ENCODE measurements at places on chromosomes 12 and 14.
A peak's percentile ranks its signal among the peaks of the same experiment; 100 is the strongest.

- DNase-seq: no peak
Measured at GRCh38 chr14:76887191-76887590, 61.0 kb downstream of the LRRC74A start.

DNA sequence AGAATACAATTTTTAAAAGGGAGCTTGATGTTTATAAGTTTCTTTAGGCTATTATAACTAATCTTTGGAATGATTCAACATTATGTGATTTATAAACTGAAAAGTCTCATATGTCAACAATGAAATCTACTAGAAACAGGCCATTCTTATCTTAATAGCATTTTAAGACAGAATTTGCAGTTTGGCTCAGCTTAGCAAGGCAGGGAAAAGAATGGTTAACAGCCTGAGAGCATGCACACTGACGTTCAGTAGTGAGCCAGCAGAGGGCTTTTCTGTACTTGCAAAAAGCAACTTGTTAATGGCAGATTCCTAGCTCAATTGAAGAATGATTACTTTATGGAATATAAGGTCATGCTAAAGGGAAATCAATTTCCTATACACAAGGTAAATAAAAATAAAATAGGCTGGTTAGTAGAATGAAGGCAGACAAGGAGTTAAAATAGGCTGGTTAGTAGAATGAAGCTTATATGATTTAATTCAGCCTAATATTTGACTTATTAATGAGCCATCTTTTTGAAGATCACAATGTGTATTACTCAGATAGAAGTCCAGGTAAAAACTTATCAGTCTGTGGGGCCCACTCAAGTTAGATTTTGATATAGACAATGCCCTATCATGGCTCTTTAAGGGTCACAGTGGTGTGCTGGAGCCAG, 95.9 kb downstream of the OTOGL start:
- DNase-seq: peak; percentile 14

DNA sequence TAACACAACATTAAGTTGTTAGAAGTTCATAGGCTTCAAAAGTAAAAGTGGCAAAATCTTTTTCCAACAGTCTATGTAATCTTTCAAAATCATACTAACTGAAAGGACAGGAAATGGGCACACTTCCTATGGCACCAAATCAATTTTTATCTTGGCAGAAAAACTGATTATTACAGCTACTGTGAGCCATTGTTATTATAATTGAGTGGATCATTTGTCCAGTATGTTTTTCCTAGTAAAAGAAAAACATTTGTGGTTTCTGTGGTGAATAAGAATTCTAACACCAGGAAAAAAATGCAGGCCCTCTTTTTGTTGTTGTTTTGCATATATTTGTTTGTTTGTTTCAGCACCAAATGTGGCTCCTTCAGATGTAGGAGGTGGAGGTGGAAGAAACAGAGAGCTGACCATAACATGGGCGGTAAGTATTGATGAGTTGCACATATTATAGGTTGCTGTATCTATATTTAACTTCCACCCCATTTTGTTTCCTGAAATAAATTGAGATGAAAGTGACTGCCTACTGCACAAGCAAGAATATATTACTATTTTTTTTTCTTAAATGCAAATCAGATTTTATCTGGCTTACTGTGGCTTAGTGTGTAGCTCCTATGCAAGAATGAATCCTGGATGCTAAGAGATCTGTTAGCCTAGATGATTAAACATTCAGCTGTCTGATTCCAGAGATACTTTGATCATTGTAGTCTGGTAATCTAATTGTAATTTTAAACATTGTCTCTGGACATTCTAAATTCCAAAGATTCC, 174.1 kb upstream of the PDZRN4 start:
- no peak for DNase-seq

GRCh38 chr12:52838609-52839435, 4.7 kb upstream of the KRT79 start:
- no peak for DNase-seq

DNA sequence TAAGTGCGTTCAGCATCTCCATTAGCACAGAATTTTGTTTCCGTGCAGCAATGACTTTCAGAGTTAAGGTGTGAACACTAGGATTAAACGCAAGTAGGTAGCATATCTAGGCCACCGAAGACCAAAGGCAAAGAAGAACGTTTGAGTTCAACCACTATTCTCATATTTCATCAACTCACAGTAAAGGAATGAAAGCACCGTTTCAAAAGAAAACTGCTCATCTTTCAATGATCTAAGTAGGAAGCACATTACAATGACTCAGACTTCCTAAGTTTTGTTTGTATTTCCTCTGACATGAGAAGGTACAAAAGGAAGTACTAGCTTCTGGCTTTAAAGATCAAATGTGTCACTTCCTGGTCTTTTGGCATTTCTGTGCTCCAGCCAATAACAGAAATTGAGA, 57.6 kb downstream of the ACADS start:
- DNase-seq: no peak

DNA sequence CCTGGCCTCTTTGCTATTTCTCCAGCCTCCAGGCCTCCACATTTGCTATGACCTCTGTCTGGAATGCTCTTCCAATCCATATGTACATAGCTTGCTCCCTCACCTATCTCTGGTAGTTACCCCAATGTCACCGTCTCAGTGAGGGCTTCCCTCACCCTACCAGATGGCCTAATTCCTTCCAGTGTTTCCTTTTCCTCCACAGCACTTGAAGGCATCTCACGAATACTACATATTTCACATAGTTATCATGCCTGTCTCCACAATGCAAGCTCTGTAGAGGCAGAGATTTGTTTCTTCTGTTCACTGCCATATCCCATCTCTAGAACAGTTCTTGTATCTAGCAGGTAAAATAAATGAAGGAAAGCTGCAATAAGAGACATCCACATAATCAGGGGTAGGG, 21.3 kb upstream of the HSP90B1 start:
- DNase-seq: no peak

GRCh38 chr14:96519970-96520369, 17.8 kb downstream of the PAPOLA start:
- DNase-seq: no peak

- DNase-seq: no peak
Measured at GRCh38 chr12:112350593-112351592, 31.3 kb downstream of the HECTD4 start.

GRCh38 chr14:69625299-69626131, 14.1 kb downstream of the SUSD6 start:
- DNase-seq: peak; percentile 72

DNA sequence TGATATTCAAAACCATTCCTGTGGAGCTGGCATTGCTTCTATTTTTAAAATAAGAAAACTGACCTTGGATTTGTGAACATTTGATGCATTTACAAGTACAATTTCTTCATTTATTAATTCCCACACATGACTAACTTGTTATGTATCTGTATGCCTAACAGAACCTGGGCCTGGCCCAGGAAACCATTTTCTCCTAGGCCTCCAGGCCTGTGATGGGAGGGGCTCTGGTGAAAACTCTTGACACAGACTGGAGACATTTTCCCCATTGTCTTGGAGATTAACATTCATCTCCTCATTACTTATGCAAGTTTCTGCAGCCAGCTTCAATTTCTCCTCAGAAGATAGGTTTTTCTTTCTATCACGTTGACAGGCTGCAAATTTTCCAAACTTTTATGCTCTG, 42.0 kb downstream of the GLIPR1L2 start:
- no peak for DNase-seq

DNA sequence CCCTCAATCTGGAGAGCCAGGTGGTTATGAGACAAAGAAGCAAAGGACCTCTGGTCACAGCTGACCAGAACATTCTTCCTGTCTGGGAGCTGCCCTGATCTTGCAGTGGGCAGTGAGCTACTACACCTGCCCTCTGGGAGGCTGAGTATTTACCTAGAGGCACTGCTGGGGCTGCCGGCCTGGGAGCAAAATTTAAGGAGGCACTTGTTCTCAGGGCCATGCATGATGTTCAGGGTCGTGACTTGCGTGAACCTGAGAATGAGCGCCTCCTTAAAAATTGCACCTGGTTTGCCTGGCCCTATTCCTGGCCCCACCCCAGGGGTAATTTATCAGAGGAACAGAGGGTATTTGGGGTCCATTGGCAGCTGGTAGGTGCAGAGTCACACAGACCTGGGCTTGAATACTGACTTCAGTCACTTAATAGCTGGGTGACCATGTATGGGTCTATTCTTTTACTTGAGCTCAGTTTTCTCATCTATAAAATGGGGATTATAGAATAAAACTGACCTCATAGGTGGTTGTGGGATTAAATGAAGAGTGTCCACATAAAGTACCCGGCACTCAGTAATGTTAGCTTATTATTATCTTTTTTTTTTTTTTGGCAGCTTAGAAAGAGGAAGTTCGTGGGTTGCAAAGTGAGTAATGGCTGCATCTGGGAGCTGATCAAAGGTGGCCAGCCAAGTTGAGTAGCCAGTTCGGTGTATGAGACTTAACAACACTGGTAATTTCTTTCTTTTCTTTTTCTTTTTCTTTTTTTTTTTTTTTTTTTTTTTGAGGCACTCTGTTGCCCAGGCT, 107.4 kb upstream of the MED13L start:
- peak; percentile 9 for DNase-seq

- no peak for DNase-seq
Measured at GRCh38 chr12:108305520-108305919, 33.6 kb downstream of the CMKLR1 start.

- DNase-seq: no peak
Measured at GRCh38 chr12:53572134-53572758, 53.9 kb downstream of the ATF7 start.

- DNase-seq: no peak
Measured at GRCh38 chr12:82182601-82183190, 175.5 kb downstream of the CCDC59 start.

GRCh38 chr14:93064411-93065271, 51.1 kb downstream of the ITPK1 start:
- no peak for DNase-seq

DNA sequence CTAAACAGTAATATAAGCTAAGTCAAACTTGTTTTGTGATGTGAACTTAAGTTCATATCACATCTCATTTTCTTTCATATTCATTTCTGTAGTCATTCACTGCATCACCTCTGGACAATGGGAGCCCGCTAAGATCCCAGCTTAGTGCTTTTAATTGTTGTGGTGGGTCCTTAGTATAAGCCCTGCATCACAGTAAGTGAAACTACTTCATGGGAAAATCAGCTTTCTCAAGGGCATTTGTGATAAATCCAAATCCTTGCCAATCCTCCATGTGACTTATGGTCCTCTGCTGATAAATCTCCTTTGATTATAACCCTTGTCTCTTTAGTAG, 98.3 kb downstream of the PLEKHA5 start:
- no peak for DNase-seq

DNA sequence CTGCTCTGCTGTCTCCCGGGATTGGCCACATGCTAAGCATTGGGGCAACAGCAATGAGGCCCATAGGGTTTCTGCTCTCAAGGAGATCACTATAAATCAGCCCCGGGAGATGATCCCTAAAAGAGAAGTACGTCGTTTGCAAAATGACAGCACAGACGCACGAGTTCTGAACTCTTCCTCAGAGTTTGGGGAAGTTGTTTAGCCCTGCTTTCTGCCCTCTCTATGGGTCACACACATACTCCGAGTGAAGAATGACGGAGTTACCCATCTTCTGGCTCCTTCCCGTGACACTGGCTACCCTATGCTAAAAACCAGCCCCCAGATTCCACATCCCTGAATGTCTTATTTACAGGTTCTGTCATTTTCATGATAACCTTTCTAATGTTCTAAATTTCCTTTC, 258.0 kb upstream of the PLEKHG7 start:
- peak; percentile 82 for DNase-seq

GRCh38 chr12:41681898-41682297, 462.8 kb downstream of the GXYLT1 start:
- DNase-seq: peak; percentile 10

- peak; percentile 37 for DNase-seq
Measured at GRCh38 chr12:48818831-48819590, 715 bp downstream of the CACNB3 start.

All from OCI-LY7 (cell line).